ENCODE measurements at places on chromosomes 5 and 9. TPM values are rescaled to one million over a fixed set of nuclear protein-coding genes. Genes with fewer than 3 reads are reported as not detected.

Gene MUSK
- total RNA-seq = not detected

- no peaks in the 10 kb centered on the region for H3K27me3 ChIP-seq
- H3K27ac ChIP-seq = no peak overlapping the region
- H3K4me3 ChIP-seq = no peak overlapping the region
- DNase-seq = no peak
Measured at GRCh38 chr9:108322326-108323098, 533.3 kb downstream of the ACTL7B start.

Gene RASA1
- 29.0 TPM for total RNA-seq

- no peaks in the 10 kb centered on the region for H3K4me1 ChIP-seq
- H3K4me3 ChIP-seq = no peak overlapping the region
- H3K27ac ChIP-seq = no peak overlapping the region
- no peaks in the 10 kb centered on the region for H3K36me3 ChIP-seq
Measured at GRCh38 chr9:792331-793260, 48.9 kb upstream of the DMRT1 start.

- DNase-seq = no peak
- no peaks in the 10 kb centered on the region for H3K36me3 ChIP-seq
- H3K4me1 ChIP-seq = no peaks in the 10 kb centered on the region
Measured at GRCh38 chr5:2857837-2858236, 106.4 kb upstream of the IRX2 start.

GRCh38 chr9:85466834-85467233 is 274.9 kb downstream of the AGTPBP1 start:
- no peaks in the 10 kb centered on the region for H3K36me3 ChIP-seq
- no peaks in the 10 kb centered on the region for H3K4me1 ChIP-seq
- H3K27me3 ChIP-seq = no peaks in the 10 kb centered on the region

- H3K4me1 ChIP-seq = no peaks in the 10 kb centered on the region
- no peak overlapping the region for H3K27ac ChIP-seq
- H3K4me3 ChIP-seq = no peak overlapping the region
- no peaks in the 10 kb centered on the region for H3K36me3 ChIP-seq
Measured at GRCh38 chr5:122434205-122434970, 122.4 kb downstream of the SNCAIP start.

Gene TPPP
- total RNA-seq = 0.98 TPM

GRCh38 chr5:77993141-77993854 is 217.2 kb upstream of the TBCA start:
- DNase-seq = no peak
- no peaks in the 10 kb centered on the region for H3K36me3 ChIP-seq
- no peak overlapping the region for H3K4me3 ChIP-seq
- H3K4me1 ChIP-seq = no peaks in the 10 kb centered on the region

GRCh38 chr9:122228568-122229484 is at the start of gene LHX6:
TSS of gene LHX6 (minus strand) at chr9:122228957. CDS start at chr9:122228740, 217 bp downstream.
- peaks cover 7% of the 10 kb centered on the region for H3K27me3 ChIP-seq
- DNase-seq = no peak
- H3K36me3 ChIP-seq = no peaks in the 10 kb centered on the region
- H3K4me1 ChIP-seq = no peaks in the 10 kb centered on the region

Gene MCIDAS
- 2.9 TPM for total RNA-seq

DNA sequence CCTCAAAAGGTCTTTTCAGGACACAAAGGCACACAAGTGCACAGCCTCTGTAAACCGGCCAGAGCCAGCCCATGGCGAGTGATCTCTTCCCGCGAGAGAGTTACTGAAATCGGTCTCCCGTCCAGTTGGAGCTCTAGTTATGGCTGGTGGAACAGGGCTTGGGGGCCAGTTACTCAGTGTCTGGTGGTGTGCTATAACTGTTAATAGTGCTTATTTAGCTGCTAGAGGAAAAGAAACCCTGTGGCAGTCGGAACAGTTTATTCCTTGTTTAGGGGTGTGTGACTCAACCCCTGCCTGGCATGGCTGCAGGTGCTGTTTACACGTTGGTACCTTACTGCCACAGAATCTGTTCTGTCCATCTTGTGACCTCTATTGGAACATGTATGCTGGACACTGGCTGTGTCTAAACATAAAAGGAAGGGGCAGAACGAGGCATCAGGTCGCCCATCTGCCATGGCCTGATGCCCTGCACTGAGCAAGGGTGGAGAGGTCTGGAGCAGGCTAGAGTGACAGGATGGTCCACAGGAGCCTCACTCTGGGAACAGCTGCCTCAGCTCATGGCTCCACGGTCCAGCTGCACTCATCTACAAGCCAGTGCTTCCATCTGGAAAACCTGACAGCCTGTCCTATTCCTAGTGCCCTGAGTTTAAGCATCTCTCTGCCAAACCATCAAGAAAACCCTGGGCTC is 49.6 kb upstream of the SIMC1 start:
- H3K27ac ChIP-seq = no peak overlapping the region
- H3K4me1 ChIP-seq = peaks cover 2% of the 10 kb centered on the region
- H3K36me3 ChIP-seq = no peaks in the 10 kb centered on the region
- H3K4me3 ChIP-seq = no peak overlapping the region
- no peak for DNase-seq

DNA sequence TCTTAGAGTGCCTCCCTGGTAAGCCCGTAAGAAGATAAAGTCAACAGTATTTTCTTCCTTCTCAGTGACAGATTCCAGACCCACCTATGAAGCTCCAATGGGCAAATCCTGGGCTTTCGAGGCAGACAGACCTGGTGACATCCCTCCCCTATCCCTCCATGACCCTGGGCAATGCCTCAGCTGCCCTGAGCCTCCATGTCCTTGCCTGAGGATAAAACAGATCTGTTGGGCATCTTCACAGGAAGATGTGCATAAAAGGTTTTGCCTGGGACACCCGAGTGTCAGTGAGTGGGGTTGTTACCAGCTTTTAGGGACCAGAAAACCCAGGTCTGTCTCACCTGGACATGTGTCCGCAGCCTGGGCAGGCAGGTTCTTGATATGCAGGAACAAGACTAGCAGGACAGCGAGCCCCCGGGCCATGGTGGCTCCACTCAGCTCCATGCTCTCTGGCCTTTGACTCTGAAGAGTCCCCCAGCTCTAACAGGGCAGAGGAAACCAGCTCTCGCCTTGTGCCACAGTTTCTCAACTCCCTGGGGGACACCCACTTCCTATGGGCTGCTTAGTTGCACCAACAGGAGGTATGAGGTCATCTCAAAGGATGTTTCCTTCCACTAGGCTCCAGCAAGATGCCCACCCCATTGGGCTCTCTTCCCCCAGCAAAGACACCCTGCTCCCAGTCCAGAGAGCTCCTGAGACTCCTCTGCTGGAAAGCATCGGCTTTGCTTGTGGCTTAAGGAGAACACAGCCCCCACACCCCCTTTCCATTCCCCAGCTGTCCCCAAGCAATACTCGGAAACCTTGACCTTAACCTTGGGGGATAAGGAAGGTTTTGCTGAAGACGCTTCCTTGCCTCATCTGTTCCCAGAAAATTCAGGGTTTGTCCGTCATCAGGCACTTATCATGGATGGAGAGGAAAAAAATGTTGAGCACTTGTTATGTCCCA is at the start of gene FCN1:
TSS of gene FCN1 (minus strand) at position 482 of the 943 bp plus-strand sequence. CDS start at position 441, 41 bp downstream.
- H3K36me3 ChIP-seq = no peaks in the 10 kb centered on the region
- no peaks in the 10 kb centered on the region for H3K4me1 ChIP-seq
- no peak within 1 kb of the TSS for H3K27ac ChIP-seq
- DNase-seq = no peak

Gene NXNL2
- total RNA-seq = 1.4 TPM

DNA sequence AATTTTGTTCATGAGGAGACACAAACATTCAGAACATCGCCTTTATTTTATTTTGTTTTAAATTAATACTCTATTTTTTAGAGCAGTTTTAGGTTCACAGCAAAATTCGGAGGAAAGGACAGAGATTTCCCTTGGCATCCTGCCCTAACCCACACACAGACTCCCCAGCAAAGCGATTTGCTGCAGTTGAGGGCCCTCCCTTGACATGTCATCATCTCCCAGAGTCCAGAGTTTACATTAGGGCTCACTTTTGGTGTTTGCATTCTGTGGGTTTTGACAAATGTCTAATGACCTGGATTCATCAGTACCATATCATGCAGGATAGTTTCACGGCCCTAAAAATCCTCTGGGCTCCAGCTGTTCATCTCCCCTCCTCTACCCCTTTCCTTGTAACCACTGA is 33.6 kb upstream of the COL5A1 start:
- H3K27ac ChIP-seq = no peak overlapping the region
- no peaks in the 10 kb centered on the region for H3K27me3 ChIP-seq
- H3K4me1 ChIP-seq = no peaks in the 10 kb centered on the region
- DNase-seq = no peak

Gene GRM6
- total RNA-seq = not detected

GRCh38 chr5:172178991-172179989 is 8.7 kb downstream of the STK10 start:
- H3K4me1 ChIP-seq = peaks cover 14% of the 10 kb centered on the region
- no peaks in the 10 kb centered on the region for H3K36me3 ChIP-seq
- H3K27ac ChIP-seq = peak overlapping the region; percentile 26

DNA sequence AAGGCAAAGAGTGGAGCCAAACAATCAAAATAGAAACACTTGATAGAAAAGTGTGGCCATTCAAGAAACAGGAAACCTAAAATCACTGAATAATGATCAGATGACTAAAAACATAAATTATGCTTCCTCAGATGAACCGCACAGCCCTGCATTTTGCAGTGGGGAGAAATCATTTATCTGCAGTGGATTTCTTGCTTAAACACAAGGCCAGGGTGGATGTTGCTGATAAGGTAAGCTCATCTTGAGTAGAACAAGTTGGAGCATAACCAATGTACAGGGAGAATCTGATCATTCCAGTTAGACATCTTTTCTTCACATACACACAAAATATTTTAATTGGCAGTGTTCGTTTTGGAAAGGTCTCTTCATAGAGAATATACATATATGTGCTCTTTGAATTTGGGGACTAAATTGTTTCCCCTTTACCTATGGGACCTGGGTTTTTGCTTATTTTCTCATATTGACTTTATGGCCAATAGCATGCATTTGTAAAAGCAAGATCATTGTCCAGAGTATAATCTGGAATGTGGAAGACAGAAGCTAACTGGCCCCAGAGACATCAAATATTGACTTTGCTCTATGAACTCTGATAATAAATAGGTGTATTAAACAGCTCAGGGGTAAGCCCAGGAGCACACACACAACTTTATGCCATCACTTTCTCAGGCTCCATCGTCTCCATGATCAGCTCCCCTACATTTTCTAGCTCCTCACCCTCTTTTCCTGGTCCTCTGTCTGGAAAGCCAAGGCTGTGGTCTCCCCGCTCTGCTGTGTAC is 9.1 kb downstream of the ANKDD1B start:
- DNase-seq = no peak
- H3K27me3 ChIP-seq = no peaks in the 10 kb centered on the region
- H3K4me3 ChIP-seq = no peak overlapping the region

GRCh38 chr5:35861718-35862117 is 5.0 kb downstream of the IL7R start:
- H3K27ac ChIP-seq = no peak overlapping the region
- no peaks in the 10 kb centered on the region for H3K4me1 ChIP-seq
- H3K4me3 ChIP-seq = no peak overlapping the region
- no peak for DNase-seq
- no peaks in the 10 kb centered on the region for H3K27me3 ChIP-seq
- no peaks in the 10 kb centered on the region for H3K36me3 ChIP-seq

GRCh38 chr9:137130176-137130755 is 8.7 kb upstream of the GRIN1 start:
- DNase-seq = no peak
- no peaks in the 10 kb centered on the region for H3K27me3 ChIP-seq
- H3K4me3 ChIP-seq = peak overlapping the region; percentile 75
- peak overlapping the region; percentile 91 for H3K27ac ChIP-seq
- peaks cover 3% of the 10 kb centered on the region for H3K4me1 ChIP-seq

GRCh38 chr9:69346596-69347390 is 21.8 kb downstream of the ENTREP1 start:
- no peaks in the 10 kb centered on the region for H3K27me3 ChIP-seq
- H3K4me1 ChIP-seq = no peaks in the 10 kb centered on the region
- no peak overlapping the region for H3K27ac ChIP-seq
- no peaks in the 10 kb centered on the region for H3K36me3 ChIP-seq

GRCh38 chr5:169336242-169336641 is 35.3 kb upstream of the SLIT3 start:
- H3K4me1 ChIP-seq = no peaks in the 10 kb centered on the region
- H3K4me3 ChIP-seq = no peak overlapping the region
- DNase-seq = no peak

Gene FLT4
- 0.44 TPM for total RNA-seq

Gene COL5A1
- 5.7 TPM for total RNA-seq

DNA sequence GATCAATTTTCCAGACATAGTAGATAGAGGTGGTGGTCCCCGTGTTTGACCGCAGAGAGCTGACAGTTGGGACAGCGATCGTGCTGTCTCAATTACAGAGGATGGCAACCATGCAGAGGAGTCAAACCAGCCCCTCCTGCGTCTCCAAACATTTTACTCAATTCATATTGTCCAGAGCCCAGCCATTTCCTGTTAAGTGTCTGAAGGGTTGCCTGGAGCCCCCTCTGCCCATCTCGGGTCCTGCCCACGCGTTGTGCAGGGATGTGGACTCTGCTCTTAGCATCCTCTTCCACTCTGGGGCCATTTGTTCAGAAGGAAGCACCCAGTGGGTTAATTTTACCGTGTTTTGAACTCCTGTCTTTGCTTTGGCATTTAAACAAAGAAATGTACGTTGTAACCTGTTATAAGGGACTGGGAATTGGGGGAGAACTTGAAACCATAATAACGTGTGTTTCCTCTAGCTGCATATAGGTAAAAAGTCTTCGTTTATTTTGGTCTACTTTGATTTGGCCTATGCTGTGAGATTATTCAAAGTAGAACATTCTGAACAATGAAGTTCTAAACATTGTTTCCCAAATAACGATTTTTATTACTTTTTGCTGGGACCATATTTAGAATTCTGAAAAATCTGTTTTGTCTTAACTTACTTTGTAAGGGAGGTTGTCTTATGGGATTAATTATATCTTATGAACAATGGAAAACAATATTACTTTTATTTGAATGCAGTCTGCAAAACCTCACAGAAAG is 876 bp downstream of the EGFLAM start:
- no peaks in the 10 kb centered on the region for H3K36me3 ChIP-seq
- H3K4me1 ChIP-seq = 0 out of 2 replicates have a peak, but pooled peaks cover 4% of the 10 kb centered on the region
- H3K4me3 ChIP-seq = peak overlapping the region; percentile 57
- DNase-seq = no peak
- no peak overlapping the region for H3K27ac ChIP-seq
- H3K27me3 ChIP-seq = peaks cover 33% of the 10 kb centered on the region

DNA sequence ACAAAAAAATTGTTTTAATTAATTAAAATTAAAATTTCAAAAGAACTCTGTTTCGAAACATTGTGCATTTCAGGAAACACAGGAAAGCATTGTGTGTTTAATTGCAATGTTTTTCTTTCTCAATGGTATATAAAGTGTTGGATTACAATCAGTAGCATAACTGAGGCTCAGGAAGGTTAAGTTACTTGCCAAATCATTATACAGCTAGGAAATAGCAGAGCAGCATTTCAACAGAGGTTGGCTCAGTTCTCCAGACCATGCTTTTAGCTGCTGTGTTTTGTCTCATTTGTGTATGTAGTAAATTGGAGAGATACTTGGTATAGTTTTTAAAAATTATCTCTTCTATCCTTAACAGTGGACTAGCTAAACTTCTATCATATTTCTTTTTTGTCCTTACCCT is 30.0 kb upstream of the CAMLG start:
- H3K4me3 ChIP-seq = no peak overlapping the region
- H3K4me1 ChIP-seq = no peaks in the 10 kb centered on the region
- no peaks in the 10 kb centered on the region for H3K27me3 ChIP-seq
- peaks cover 3% of the 10 kb centered on the region for H3K36me3 ChIP-seq

- DNase-seq = no peak
- no peak overlapping the region for H3K27ac ChIP-seq
- H3K4me1 ChIP-seq = no peaks in the 10 kb centered on the region
- no peaks in the 10 kb centered on the region for H3K27me3 ChIP-seq
- H3K36me3 ChIP-seq = no peaks in the 10 kb centered on the region
Measured at GRCh38 chr5:173542964-173543363, 73.5 kb downstream of the BOD1 start.

All from Panc1 (cell line).